ENCODE measurements at places on chromosomes 1 and 21.

- DNase-seq, result no peak
These were observed 157.0 kb upstream of the ZNHIT6 start for GRCh38 chr1:85865213-85865612.

- no peak for DNase-seq
These were observed 252.0 kb downstream of the PTBP2 start for GRCh38 chr1:96973605-96974004.

GRCh38 chr1:101738475-101738874 is 258.3 kb downstream of the OLFM3 start:
- no peak for DNase-seq

DNA sequence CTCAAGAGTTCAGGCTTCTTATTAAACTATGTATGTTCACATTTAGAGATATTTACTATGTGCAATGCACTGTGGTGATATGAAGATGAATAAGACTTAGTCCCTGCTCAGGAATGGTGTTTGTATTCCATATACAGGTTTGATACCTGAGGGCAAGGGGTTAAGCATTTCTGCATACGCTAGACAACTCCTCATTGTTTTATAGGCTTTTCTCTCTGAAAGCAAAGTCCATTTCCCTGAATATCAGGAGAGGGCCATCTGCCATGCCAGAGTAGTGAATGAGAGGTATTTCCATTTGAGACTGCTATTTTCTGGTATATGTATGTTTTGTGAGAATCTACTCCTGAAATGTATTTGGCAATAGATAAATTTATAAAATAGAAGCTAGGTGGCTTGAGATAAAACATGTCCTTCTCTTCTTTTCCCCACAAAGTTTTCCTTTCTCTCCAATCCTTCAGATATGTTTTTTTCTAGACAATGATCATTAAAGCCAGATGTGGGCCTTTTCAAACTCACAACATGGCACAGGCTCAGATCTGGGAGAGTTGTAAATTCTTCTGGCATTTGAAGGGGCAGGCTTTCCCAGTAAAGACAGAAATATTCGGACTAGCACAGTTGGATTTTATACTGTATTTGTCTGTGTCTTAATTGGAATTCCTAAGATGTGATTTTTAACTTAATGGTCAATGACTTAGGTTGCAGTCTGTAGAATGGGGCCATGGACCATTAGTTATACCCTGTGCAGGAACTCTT is 73.3 kb upstream of the WDR26 start:
- DNase-seq, result no peak

- no peak for DNase-seq
These were observed 107.5 kb upstream of the HOOK1 start for GRCh38 chr1:59707178-59707791.

GRCh38 chr1:6727535-6727934 is 25.9 kb upstream of the DNAJC11 start:
- peak; percentile 10 for DNase-seq

DNA sequence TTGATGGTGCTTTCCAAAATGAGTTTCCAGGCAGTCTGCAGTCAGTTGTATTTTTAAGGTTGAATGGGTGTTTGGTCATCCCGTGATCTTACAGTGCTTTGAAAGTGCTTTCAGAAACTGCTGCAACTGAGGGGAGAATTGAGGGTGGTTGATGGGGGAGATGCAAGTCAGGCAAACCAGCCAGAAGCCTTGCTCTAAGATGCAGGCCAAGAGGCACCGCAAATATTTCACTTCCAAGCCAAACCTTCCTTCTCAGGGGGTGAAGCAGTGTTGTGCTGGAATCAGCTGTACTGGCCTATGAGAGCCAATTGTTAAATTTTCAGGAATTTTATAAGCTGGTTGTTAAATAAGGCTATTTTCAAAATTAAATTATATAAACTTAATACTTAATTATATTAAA is 151.6 kb downstream of the KCNJ6 start:
- DNase-seq, result no peak

- DNase-seq, result no peak
These were observed 43.1 kb downstream of the PTGFRN start for GRCh38 chr1:116952738-116953275.

DNA sequence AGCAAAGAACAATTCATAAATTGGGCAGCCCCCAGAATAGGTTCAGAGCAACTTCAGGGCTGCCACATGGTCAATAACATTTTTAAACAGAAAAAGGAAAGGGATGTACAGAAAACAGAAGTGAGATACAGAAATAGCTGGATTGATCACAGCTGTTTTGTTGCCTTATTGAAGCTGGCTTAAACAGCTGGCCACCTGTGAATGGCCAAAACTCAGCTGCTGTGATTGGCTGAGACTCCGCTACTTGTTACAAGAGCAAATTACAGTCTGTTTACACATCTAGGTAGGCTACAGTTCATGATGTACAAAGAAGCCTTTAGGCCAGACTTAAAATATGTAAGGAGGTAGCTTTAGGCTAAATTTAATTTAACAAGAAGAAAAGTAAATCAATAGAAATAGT is 11.6 kb upstream of the IFNAR1 start:
- DNase-seq, result no peak

DNA sequence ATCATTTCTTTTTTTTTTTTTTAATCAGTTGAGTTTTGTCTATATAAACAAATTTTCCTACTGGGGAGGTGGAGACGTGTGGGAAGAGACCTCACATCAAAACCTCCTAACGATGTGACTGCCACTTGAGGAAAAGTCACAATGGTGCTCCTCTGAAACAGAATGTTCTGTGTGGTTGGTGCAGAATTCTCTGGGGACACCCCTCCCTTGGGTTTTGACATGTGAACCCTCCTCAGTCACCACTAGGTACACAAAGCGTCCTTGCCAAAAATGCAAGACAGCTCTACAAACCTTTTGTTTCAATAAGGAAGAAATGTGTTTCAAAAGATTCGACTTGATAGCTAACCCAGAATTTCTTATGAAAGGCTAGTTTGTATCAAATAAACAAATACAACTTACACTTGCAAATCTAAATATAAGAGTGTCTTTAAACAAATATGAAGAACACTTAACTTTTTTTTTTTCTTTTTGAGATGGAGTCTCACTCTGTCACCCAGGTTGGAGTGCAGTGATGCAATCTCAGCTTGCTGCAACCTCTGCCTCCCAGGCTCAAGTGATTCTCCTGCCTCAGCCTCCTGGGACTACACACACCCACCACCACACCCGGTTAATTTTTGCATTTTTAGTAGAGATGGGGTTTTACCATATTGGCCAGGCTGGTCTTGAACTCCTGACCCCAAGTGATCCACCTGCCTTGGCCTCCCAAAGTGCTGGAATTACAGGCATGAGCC is 9.3 kb downstream of the SLC25A24 start:
- DNase-seq, result no peak

- no peak for DNase-seq
These were observed 37.8 kb downstream of the HSPG2 start for GRCh38 chr1:21899267-21899810.

DNA sequence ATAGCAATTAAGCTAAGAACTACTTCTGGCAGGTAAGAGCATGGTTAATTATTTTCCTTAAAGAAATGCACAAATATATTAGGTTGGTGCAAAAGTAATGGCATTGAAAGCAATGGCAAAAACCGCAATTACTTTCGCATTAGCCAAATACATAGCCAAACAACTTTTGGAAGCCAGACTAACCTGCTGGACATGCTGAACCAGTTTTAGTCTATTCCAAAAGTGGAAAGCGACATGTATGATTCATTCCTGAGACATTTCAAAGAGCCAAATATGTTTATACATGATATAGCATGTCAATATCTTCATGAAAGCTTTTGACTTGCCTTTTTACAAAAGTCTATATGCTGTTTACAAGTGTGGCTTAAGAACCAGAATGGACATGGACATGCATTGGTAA is 23.4 kb upstream of the DR1 start:
- no peak for DNase-seq

GRCh38 chr1:89523572-89524368 is 859 bp upstream of the LRRC8B start:
- peak; percentile 60 for DNase-seq
